CD8-positive, alpha-beta memory T cell (primary cell): ENCODE measurements at places on chromosomes 5 and 9. TPM values are rescaled to one million over a fixed set of nuclear protein-coding genes. Genes with fewer than 3 reads are reported as not detected.

The SETX gene
- total RNA-seq, result 37.3 TPM

GRCh38 chr5:1138445-1139245, 26.8 kb upstream of the SLC12A7 start:
- DNase-seq, result no peak

DNA sequence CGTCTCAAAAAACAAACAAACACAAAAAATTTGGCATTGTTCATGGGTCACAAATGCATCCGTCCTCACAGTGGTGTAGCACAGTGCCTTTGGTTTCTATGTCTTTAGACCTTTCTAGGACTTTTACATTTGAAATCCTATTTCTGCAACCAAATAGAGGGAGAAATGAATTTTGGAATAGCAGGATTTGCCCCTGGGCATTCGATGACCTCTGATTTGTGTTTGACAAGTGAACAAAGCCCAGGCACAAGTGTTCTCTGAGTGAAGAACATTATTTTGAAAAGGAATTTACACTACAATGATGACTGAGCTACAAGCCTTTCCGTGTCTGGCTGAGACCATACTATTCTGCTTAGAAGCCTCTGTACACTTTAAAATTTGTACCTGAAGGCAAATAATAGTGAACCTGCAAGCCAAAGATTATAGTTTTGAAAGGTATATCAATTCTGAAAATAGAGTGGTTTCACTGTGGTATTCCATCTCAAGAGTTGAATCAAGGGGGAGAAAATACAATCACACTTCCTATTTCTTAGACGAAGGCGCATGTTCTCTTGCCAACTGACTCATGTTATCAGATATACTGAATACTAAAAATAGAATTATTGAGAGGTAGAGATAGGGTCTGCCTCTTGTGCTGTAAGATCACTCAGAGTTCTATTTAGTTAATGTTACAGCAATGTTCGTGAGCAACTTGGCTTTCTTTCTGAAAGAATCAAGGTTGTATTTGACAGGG, 297.6 kb downstream of the KDM4C start:
- no peak for DNase-seq

GRCh38 chr5:150413176-150413901, 629 bp upstream of the CD74 start:
- no peak for DNase-seq

DNA sequence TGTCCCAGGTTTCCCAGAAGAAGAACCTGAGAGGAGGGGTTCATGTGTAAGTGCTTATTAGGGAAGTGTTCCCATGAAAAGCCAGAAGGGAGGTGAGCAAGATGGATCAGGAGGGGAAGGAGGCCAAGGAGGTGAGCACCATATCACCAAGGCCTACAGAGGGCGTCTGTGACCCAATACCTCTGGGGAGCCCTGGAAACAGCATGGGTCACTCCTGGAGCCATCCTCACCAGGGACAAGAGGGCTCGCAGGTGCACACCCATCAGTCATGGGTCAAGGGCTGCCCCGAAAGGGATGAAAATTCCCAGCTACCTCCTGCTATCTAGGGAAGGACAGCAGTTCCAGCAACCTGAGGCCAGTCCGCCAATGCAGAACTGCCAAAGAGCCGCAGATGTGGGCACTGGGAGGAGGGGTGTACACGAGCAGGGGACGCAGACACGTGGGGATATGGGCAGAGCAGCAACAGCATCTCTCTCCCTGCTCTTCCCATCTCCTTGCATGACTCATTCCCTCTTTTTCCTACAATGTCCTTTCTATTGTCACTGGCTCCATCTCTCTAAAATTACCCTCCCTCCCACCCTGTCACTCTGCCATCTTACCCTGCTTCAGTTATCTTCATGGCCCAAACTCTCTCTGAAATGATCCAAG, 167.6 kb upstream of the FSTL4 start:
- DNase-seq, result no peak

The RAD23B gene
- 146 TPM for total RNA-seq

- DNase-seq, result no peak
These were observed 168.8 kb downstream of the GAPVD1 start for GRCh38 chr9:125430161-125431011.

The NME5 gene
- total RNA-seq, result not detected

DNA sequence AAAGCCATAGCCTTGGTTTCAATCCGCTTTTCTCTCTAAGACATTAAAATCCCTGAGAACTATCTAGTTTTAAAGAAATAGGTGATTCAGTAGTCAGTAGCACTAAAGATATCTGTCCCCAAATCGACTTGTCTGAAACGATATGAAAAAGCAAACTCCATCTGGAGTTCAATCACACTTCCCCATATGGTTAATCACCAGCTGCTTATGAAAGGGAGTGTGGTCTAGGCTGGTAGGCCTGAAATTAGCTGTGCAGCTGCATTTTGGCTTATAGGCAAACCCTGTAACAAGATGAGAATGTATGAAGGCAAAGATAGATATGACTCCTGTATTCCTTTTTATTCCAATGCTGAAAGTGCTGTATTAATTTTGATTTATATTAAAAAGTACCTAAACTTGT, 65.9 kb downstream of the DMRTA1 start:
- DNase-seq, result no peak

DNA sequence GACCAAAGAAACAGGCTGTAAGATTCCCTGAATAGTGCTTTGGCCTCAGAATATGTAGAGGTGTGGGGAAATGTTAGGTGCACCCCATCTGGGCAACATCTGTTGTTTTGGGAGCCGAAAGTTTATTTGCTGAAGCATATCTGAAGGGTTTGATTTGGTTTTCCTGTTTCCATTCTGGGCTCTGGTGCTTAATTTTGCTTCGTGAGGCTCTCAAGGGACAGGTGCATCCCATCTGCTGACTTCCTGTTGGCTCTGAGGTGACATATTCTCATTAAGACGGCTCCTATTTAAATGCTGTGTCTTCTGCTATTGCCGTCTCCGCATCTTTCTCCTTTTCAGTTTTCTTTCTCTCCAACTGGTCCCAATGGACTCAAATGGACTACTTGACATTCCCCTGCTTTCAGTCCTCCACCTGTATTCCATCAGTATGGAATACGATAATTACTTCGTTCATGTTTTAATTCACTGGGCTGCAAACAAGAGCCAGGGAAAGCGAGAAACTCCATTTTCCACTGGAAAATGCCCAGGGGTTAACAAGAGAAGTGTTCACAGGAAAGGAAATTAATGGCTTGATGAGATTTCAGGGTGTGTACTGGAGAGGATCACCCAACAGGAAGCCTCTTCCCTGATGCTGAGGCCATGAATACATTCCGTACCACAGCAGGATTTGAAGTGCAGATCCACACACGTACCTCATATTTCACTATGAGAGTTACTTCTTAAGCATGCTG, 104.0 kb downstream of the MTX3 start:
- DNase-seq, result no peak

DNA sequence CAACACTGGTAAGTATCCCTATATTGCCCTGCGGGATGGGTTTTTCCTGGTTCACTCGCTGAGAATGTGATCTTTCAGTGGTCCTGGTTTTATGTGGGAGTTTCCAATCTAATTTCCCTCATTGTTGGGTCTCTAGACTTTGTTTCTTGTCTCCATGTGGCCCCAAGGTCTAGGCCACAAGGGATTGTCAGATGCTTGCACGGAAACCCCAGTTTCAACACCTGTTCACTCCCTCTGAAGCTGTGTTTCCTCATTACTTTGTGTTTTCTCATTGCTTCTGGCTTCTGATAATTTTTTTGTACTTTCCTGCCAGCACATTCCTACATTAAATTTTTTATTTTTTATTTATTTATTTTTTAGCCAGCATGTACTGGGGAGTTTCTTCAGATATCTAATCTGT, 191.5 kb downstream of the TTLL11 start:
- no peak for DNase-seq

GRCh38 chr5:154334406-154335064, 111.3 kb upstream of the SAP30L start:
- DNase-seq, result no peak

DNA sequence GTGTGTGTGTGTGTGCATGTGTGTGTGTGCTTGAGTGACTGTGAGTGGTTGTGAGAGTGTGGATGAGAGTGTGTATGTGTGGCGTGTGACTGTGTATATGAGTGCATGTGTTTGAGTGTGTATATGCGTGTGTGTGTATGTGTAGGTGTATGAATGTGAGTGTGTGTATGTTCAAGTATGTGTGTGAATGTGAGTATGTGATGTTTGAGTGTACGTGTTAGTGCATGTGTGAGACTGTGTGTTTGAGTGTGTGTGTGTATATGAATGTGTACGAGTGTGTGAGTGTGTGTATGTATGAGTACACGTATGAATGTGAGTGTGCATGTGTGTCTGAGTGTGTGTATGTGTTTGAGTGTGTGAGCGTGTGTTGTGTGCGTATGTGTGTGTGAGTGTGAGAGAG, 47.8 kb downstream of the KCNIP1 start:
- DNase-seq, result no peak

The JAKMIP2 gene
- 1.8 TPM for total RNA-seq

- DNase-seq, result no peak
These were observed 59.8 kb downstream of the SH3TC2 start for GRCh38 chr5:149002761-149003689.

- DNase-seq, result no peak
These were observed 24.6 kb downstream of the CAMK2A start for GRCh38 chr5:150264667-150265603.

- no peak for DNase-seq
These were observed 190.3 kb downstream of the DCP2 start for GRCh38 chr5:113166852-113167366.
